Prostate gland (tissue), 2 donors: ENCODE measurements at places on chromosomes 3 and 15. TPM values are rescaled to one million over a fixed set of nuclear protein-coding genes. Genes with fewer than 3 reads are reported as not detected.
A peak's percentile ranks its signal among the peaks of the same experiment; 100 is the strongest.

The PTX3 gene
- 0.55 TPM for total RNA-seq

The A4GNT gene
- not detected for total RNA-seq

The SV2B gene
- total RNA-seq: 5.4 TPM

The ANKRD34C gene
- total RNA-seq: not detected

The CEP63 gene
- total RNA-seq: 35.2 TPM

The SNAP23 gene
- total RNA-seq: 86.1 TPM

The ANKUB1 gene
- not detected for total RNA-seq

The GOLGA8G gene
- not detected for total RNA-seq

The LIPH gene
- 17.0 TPM for total RNA-seq

The FGF12 gene
- 5.7 TPM for total RNA-seq

The ACSBG1 gene
- 7.4 TPM for total RNA-seq

The ALPK3 gene
- 7.2 TPM for total RNA-seq

GRCh38 chr3:157916672-157917071, 189.5 kb downstream of the SHOX2 start:
- DNase-seq: no peak

GRCh38 chr3:43022121-43022520, 43.0 kb downstream of the GASK1A start:
- DNase-seq: no peak

DNA sequence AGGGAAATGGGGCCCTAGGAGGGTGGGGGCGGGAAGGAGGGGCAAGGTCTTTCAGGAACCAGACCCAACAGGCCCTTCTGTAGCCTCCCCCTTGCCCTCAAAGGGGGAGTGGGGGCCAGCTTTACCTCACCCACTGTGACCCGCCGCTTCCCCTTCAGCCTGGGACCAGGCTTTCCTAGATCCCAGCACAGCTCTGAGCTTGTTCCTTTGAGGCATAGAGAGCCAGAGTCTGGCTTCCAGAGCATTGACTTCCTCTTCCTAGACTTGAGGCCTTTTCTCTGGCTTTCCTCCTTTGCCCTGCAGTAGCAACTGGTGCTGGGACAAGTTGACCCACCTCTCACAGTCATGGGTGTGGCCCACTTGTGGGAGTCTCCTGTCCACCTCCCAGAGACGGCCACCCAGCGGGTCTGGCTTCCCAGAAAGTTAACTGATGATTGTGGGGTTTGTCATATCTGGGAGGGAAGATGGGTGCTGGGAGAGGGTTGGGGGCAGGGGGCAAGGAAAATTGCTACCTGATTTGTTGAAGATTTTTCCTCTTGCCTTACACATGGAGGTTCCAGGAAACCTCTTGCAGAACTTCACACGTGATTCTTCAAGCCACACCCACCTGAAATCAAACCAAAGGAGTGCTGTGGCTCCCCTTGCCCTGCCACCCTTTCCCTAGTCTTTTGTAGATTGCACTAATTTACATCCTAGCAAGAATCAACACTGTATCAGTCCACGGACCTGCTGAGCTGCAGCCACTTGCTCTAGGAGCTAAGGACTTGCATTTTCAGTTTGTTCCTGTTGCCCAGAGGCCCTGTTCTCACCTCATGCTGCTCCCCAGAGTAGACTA, 4.1 kb upstream of the CHST14 start:
- DNase-seq: no peak

GRCh38 chr3:42871592-42872196, 4.0 kb downstream of the CYP8B1 start:
- no peak for DNase-seq

- no peak for DNase-seq
Measured at GRCh38 chr15:45328663-45329062, 49.7 kb downstream of the GATM start.

GRCh38 chr3:197297002-197297401, 1.4 kb downstream of the DLG1 start:
- DNase-seq: peak; percentile 7

- DNase-seq: no peak
Measured at GRCh38 chr3:98875535-98875934, 26.0 kb downstream of the DCBLD2 start.

- peak; percentile 50 for DNase-seq
Measured at GRCh38 chr15:92091155-92091734, 237.7 kb downstream of the SLCO3A1 start.

- DNase-seq: no peak
Measured at GRCh38 chr3:12372741-12373280, 83.9 kb downstream of the PPARG start.

- DNase-seq: no peak
Measured at GRCh38 chr3:176794406-176794805, 402.9 kb downstream of the TBL1XR1 start.

- no peak for DNase-seq
Measured at GRCh38 chr15:91429973-91430372, 329.9 kb downstream of the SV2B start.

DNA sequence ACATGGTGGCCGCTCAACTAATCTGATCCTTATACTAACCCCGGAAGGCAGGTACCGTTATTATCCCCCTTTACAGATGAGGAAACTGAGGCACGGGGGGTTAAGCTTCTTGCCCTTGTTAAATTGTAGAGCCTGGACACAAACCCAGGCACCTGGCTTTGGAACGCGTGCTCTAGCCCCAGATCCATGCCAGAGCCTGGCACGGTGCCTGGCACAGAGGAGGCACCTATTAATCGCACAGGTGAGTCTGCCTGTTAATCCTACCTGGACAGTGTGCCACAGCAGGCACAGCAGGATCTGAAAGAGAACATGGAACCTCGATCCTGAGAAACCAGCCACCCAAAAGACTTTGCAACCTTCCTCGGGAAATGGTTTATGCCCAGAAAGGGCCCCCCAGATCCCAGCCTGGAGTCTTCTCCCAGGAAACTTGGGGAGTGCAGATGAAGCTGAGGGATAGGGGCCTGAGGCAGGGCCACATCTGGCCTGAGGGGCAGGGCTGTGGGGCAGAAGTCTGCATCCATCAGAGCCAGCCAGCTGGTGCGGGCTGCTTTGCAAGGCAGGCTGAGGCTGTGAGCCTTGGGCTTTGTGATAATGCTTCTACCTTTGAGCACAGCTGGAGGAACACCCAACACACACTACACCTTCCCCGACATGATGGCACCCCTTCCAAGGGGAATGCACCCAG, 55.3 kb upstream of the SLC6A1 start:
- no peak for DNase-seq

GRCh38 chr3:69838696-69839515, 99.6 kb downstream of the MITF start:
- no peak for DNase-seq

DNA sequence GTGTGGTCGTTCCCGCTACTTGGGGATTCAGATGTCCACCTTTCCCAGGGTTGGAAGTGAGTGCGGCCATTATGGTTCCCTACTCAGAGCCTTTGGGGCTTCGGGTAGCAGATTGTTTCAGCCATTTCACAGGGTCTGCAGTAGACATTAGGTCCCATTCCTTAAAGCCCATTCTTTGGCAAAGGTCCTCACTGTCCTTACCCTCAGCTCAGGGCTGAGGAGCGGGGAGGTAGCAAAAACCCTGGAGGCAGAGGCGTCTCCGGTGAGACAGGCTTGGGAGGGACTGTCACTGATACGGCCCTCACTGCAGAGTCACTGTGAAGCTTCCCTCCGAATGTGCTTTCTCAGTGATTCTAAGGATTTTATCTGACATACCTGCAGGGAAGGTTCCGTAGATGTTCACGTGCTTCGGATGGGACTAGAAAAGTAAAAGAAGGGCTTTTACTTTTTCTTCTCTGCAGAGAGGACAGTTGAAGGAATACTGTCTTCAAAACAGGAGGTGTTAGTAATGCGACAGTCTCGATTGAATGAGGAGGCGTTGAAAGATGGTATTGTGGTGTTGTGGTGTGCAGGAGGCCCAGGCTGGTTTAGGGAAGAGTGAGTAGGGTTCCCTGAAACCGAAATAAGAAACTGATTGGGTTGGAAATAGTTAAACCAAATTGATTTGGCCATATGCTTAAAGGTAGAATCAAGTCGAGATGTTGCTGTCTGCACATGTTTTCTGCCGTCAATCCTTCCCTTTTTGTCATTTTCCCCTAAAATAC, 630 bp downstream of the ATP6V1A start:
- DNase-seq: peak; percentile 8

GRCh38 chr3:186070550-186070949, 38.3 kb downstream of the ETV5 start:
- DNase-seq: no peak

- DNase-seq: no peak
Measured at GRCh38 chr3:69496856-69497255, 111.0 kb upstream of the FRMD4B start.

- no peak for DNase-seq
Measured at GRCh38 chr3:51938780-51939425, 2.8 kb downstream of the RRP9 start.

- DNase-seq: no peak
Measured at GRCh38 chr3:169162107-169162506, 501.4 kb downstream of the MECOM start.

- no peak for DNase-seq
Measured at GRCh38 chr3:159632851-159633250, 355.8 kb upstream of the IL12A start.

DNA sequence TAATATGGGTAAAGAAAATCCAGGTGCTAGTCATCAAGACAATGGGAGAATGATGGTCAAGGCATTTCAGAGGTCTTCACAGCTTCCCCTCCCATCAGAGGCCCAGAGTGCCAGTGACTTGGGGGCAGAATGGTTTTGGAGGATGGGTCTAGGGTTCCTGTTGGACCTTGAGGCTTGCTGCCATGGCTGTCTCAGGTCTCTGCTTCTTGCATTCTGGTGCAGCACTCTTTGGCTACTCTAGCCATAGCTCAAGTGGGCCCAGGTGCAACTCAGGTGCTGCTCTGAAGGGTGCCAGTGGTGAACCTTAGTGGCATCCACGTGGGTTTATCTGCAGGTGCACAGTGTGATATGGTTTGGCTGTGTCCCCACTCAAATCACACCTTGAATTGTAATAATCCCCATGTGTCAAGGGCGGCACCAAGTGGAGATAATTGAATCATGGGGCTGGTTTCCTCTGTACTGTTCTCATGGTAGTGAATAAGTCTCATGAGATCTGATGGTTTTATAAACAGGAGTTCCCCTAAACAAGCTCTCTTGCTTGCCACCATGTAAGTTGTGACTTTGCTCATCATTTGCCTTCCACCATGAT, 48.5 kb upstream of the PEX5L start:
- DNase-seq: no peak

DNA sequence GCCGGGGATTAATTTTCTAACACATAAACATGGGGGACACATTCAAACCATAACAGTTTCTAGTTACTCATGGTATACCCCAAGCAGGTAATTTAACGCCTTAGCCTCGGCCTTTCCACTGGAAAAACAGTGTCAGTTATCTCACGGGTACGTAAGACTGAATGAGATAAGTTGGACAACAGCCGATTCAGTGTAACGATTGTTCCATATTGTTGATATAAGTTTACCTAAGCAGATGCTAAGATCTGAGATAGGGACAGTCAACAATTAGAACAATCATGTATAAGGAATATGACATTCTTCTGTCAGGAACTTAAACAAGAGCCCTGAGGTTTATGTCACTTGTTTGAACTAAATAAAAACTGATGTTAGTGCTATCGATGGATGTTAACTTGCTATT, 130.8 kb downstream of the GHSR start:
- DNase-seq: peak; percentile 26

- DNase-seq: no peak
Measured at GRCh38 chr15:32685576-32685975, 32.2 kb upstream of the GREM1 start.

DNA sequence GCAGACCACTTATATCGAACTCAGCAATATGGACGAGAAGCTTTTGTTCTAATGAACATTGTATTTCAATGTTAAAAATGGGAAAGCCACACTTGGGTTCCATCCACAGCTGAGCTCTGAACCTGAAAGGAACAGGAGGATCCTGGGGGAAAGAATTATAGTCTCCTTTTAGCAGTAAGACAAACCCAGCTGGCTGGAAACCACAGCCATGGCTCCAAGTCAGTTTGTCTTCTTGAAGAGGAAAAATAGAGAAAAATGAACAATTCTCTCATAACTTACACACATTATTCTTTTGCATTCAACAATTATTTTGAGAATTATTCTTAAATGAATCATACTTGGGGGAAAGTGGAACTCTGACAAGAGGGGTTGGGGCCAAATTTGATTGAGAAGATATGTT, 149.2 kb upstream of the VEPH1 start:
- DNase-seq: no peak

- no peak for DNase-seq
Measured at GRCh38 chr3:122080207-122080587, 25.0 kb downstream of the CD86 start.

- peak; percentile 59 for DNase-seq
Measured at GRCh38 chr3:120469440-120469839, 18.6 kb upstream of the FSTL1 start.

DNA sequence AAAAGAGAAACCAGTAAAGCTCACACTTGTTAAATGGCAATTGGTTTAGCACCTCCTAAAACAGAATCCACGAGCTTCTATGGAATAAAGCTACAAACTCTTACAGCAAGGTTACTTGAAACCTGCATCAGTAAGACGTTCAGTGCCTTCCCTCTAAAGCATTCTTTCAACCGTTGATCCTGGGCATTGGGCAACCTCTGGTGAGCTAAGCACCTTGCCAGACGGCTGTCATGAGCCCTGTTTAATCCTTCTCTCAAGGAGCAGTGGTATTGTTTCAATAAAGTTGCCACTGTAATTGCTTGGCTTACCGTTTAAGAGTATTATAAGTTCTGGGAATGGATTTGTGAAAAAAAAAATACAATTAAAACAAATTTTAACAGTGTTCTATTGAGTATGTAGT, 75.0 kb downstream of the COL8A1 start:
- no peak for DNase-seq

GRCh38 chr15:98745179-98745578, 96.8 kb downstream of the IGF1R start:
- no peak for DNase-seq

DNA sequence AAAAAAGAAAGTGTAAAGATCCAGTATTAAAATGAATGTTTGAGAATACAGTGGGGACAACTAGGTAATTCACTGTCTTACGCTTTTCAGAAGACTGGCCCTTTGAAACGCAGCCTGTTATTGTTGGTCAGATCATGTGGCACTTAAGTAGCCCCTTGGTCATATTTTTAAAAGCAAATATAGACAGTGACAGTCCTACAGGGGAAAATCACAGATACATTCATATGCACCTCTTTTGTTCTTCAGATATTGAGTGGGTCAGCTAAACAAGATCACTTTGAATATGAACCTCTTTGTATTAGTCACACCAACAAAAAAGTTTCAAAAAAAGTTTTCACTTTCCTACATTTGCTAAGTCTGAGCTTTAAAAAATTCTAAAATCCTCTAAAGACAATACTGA, 36.0 kb downstream of the TIGIT start:
- no peak for DNase-seq

GRCh38 chr3:140461250-140461649, 216.6 kb upstream of the TRIM42 start:
- DNase-seq: no peak
